ENCODE measurements at places on chromosomes 12 and 14.

GRCh38 chr12:40216516-40217288, 8.1 kb upstream of the LRRK2 start:
- peak; percentile 39 for DNase-seq

GRCh38 chr12:9699269-9699897, 29.9 kb downstream of the CLEC2D start:
- DNase-seq: no peak

DNA sequence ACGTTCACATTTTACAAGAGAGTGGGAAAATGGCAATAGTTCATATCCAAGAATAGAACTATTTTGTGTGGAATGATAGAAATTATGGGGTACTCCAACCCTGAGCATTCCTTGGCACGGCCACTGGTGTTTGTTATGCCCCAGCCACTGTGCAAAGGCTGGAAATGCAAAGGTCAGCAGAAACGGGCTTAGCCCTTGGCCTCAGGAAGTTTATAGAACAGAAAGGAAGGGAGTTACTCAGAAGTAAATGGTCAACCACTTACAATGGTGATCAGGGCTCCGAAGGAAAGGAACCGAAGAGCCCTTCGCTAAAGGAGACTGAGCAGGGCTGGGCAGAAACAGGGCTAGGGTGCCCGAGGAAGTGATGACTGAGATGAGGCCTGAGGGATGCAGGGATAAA, 45.1 kb downstream of the KICS2 start:
- no peak for DNase-seq

GRCh38 chr14:100770605-100771120, 44.0 kb downstream of the DLK1 start:
- DNase-seq: no peak

- no peak for DNase-seq
These were observed 31.9 kb downstream of the PRICKLE1 start for GRCh38 chr12:42557586-42558172.

- no peak for DNase-seq
These were observed 103.0 kb downstream of the C12orf42 start for GRCh38 chr12:103392722-103393121.

- DNase-seq: peak; percentile 62
These were observed 620 bp downstream of the TMTC1 start for GRCh38 chr12:29782871-29783772.

DNA sequence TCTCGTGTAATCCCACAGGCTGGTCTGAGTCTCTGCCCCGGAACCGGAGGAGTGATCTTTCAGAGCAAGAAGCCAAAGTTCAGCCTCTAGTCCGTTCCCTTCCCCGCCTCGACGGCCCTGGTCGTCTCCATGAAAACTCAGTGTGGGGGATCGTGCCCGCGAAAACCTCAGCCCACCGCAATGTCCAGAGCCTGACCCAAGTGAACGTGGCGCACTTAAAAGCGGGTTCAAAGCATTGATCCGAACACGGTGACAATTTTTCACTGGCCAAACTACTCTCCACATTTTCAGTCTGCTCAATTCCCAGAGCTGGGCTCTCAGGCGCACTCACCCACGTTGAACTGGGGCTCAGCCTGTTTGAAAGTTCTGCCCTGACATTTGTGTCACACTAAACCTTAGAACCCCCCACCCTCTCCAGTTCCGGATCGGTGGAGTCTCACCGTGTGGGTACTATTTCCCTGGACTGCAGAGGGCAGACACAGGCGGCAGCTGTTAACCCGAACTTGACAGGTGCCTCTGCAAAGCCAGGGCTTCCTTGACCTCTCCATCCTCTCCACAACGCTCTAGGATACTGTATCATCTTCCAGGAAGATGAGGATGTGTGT, 886 bp upstream of the PRICKLE1 start:
- no peak for DNase-seq

- no peak for DNase-seq
These were observed 675 bp downstream of the NEDD8 start for GRCh38 chr14:24231263-24232120.

DNA sequence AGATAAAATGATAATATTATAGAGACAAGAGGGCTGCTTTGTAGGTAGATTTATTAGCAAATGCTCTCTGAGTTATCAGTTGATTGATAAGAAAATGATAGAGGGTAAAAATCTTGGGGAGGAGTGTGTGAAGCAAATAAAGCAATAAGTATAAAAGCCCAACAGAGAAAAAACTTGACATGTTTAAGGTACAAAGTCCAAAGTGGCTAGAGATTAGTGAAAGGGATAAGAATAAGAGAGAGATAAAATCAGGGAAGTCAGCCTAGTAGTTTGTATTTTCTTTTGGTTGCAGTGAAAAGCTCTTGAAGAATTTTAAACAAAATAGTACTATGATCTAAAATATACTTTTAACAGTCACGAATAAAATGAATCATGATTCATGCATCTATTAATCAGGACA, 246.2 kb upstream of the LRIG3 start:
- no peak for DNase-seq

- no peak for DNase-seq
These were observed 5.2 kb upstream of the ST8SIA1 start for GRCh38 chr12:22339691-22340090.

GRCh38 chr14:103697603-103698379, 17.5 kb downstream of the XRCC3 start:
- DNase-seq: no peak

GRCh38 chr12:113128802-113129663, 6.5 kb downstream of the RASAL1 start:
- no peak for DNase-seq

DNA sequence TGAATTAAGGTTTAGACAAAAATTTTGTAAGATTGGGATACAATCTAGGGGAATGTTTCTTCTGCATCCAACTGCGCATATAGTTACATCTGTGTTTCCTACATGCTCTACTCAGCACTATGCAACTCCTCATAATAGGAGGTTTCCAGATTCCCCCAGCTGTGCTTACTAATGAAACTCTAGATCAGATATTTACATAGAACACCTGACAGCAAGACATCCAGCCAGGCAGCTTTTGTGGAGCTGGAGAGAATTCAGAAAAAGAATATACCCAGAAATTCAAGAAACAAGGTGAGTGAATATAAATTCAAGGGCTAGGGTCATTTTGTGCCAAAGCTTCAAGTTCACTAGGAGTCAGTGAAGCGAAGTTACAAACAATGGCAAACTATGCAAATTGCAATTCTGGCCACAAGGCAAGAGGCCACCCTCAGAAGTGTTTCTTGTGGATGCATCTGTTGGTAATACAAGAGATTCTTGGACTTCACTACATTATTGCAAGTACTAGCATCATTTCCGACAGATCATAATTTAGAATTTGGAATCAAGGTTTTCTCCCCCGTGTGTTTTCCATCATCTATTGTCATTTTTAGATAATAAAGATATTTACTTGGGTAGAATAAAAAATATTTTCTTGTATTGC, 341.2 kb upstream of the NAV3 start:
- DNase-seq: no peak

DNA sequence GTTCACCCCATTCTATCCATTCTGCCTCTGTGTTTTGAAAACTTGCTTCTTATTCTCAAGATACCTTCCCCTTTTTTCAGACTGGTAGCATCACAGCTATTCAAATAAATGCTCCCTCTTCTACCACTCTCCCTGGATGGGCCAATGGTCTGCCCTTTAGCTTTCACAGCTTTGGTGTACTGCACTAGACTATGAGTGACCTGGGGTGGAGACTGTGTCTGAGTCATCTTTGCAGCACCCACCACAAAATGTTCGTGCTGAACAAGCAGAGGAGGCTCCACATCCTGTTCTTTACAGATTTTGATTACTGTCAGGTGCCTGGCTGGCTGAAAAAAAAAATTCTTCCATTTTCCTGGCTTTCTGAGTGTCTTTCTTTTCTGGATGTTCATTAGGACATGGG, 1104.1 kb upstream of the TMEM132C start:
- peak; percentile 54 for DNase-seq

- no peak for DNase-seq
These were observed 21.0 kb upstream of the CCND2 start for GRCh38 chr12:4252601-4253000.

DNA sequence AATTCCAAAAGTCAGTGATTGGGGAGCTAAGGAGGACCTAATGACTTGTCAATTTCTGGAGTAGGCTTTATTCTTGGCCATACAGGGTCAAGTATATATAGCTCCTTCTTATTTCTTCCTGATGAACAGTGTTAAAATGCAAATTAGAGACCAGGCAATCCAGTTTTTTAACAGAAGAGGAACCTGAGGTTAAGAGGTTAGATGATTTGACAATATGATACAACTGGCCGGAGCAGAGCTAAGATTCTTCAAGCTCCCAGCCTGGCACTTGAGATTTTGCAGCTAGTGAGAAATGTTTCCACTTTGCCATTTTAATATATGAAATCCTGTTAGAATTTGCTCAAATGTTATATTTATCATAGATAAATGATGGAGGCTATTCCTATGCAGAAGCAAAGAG, 204.0 kb downstream of the SSPN start:
- no peak for DNase-seq

DNA sequence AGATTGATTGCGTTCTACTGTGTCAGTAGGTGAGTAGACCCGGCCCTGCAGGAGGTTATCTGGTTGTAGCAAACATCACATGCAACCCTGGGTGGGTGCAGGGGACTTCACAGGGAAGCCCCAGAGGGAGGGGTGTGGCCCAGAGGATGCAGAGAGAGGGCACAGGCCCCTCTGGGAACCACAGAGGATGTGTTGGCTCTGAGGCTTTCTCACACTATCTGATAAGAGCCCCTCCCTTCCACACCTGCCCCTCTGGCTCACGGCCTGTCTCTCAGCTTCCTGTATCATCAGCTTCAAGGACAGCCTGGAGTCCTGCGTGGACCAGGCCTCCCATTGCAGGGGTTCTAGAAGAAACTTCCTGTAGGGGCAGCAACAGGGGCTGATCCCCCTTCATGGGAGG, 101.9 kb downstream of the RIN3 start:
- DNase-seq: no peak

GRCh38 chr14:61417141-61417540, 95.8 kb downstream of the PRKCH start:
- DNase-seq: no peak

DNA sequence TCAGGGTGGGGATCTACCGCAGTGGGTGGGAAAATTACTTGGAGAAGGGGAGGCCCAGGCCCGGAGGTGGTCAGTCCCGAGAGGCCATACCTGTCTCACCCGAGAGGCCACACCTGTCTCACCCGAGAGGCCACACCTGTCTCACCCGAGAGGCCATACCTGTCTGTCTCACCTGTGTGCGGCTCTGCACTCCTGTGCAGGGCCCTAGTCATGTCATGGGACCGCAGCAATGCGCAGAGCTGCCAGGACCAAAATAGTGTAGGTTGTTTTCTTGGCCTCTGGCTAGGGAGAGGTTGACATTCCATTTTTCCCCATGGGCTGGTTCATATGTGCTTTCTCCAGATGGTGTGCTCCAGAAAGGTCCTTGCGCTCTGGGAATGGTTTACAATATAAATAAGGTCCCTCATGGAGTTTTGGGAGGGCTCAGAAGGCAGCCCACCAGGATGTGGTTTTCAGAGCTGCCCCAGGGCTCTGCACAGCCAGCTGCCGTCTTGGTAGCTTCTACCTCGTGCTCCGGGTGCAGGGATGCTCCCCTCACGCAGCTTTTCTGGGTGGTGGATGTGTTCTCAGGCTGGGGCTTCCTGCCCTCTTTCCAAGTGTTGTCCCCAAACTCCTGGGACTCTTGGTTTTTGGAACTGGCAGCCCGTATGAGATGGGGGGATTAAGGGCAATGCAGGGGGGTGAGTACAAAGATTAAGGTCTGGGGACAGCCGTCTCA, 58.2 kb downstream of the CACNA1C start:
- DNase-seq: no peak

- no peak for DNase-seq
These were observed 12.9 kb downstream of the BRI3BP start for GRCh38 chr12:125006365-125006764.

DNA sequence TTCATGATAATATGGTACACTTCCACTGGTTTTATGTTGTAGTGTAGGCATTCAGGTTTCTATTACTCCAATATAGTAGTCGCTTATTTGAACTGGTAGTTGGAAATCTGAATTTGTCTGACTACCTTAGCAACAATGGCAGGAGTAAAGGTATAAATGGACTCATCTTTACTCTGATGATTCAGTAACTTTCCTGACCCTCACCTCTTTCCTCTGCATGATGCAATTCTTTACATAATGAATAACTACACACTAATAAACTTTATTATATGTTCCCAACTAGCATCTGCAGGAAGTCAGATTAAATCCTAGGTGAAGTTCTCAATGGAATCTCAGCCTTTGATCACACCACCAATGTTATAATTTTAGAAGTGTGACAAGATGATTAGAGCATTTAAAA, 70.5 kb upstream of the ATP2B1 start:
- DNase-seq: no peak

DNA sequence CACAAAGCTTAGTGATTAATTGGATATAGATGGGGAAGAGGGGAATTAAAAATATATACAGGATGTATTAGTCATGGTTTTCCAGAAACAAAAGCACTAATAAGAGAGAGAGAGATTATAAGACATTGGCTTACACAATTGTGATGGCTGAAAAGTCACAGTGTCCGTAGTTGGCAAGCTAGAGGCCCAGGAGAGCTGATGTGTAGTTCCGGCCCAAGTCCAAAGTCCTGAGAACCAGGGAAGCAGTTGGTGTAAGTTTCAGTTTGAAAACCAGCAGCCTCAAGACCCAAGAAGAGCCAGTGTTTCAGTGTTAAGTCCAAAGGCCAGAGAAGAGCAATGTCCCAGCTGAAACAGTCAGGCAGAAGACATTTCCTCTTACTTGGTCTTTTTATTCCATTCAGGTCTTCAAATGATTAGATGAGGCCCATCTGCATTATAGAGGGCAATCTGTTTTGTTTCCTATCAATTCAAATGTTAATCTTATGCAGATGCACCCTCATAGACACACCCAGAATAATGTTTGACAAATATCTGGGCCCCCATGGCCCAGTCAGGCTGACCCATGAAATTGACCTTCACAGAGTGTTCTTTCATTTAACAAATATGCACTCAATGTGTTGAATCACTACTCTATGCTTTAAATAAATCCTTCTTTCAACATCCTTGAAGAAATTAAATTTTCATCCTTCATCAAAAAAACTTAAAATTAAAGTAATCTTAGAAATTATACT, 67.2 kb upstream of the DIO2 start:
- DNase-seq: peak; percentile 68

DNA sequence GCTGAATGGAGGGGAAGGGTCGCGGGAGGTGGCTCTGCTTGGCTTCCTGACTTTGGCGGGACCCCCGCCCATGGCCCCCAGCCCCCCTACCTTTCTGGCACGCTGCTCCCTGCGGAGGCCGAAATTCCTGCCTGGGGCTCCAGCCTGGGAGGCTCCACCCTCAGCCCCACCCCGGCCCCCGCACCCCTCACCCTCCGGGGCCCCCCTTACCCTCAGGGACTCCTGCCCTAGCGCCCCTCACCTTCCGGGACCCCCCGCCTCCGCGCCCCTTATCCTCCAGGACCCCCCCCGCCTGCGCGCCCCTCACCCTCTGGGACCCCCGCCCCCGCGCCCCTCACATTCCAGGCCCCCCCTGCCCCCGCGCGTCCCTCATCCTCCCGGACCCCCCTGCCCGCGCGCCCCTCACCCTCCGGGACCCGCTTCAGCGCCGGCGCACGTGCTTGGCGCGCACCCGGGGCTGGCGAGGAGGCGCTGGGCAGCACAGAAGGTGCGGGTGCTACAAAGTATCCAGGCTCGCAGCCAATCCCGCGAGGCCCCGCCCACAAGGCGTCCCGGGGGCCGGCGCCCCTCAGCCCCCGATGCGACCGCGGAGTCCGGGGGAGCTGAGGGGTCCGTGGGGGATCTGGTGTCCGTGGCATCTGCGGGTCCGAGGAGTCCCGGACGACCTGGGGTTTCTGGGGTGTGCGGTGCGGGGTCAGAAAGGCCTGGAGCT, at the start of gene ANHX:
Gene ANHX (minus strand): TSS at position 477 of the 712 bp plus-strand sequence. CDS start 1,521 bp downstream, outside the sequence.
- no peak for DNase-seq

All from fibroblast of gingiva (primary cell).